HCEC 1CT (cell line): ENCODE measurements at places on chromosomes 1 and 21.
A peak's percentile ranks its signal among the peaks of the same experiment; 100 is the strongest.

- DNase-seq = no peak
Measured at GRCh38 chr1:21734526-21734925, 48.4 kb downstream of the USP48 start.

DNA sequence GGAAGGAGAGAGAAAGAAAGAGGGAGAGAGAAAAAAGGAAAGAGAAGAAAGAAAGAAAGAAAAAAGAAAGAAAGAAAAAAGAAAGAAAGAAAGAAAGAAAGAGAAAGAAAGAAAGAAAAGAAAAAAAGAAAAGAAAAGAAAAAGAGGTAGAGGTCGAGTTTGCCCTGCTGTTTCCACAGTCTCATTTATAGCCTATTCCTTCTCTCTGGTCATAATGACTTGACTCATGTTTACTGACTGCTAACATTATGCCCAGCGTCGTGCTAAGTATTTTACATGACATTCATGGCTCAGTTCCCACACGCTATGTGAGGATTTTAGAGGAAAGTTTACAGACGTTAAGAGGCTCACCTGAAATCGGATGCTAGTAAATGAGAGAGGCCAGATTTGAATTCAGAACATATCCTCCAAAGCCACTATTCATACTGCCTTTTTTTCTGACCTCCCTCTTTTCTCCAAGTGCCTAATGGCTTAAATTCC, 263.0 kb downstream of the TNR start:
- no peak for DNase-seq

GRCh38 chr1:226424221-226425003, 16.5 kb upstream of the PARP1 start:
- peak; percentile 41 for DNase-seq

DNA sequence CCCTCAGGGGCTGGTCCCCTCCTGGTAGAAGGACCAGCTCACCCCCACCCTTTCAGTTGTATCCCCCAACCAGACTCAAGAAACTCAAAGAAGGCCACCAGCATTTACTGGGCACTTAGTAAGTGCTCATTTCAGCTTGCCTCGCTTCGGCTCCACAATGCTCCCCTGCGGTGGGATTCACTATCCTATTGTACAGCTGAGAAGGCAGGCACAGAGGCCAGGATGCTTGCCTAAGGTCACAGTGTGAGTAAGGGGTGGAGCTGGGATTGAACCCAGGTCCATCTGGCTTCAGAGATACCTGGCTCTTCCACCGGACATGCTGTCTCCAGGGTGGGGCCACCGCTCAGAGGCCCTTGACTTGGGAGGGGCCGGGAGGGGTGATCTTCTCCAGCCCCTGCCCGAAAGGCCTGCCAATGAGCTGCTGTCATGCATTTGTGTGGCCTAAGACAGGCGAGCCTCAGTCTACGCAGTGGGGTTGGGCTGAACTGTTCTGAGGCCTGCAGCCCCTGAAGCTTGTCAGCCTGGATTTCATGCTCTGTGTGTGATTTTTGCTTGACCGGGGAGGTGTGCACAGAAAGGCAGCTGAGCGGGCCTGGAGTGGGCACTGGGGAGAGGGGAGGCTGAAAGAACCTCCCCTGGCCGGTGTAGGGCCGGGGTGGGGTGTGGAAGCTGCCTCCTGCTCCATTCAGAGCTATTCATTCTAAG, 48.1 kb downstream of the DMRTB1 start:
- DNase-seq = no peak

- no peak for DNase-seq
Measured at GRCh38 chr1:6009120-6010040, 17.2 kb upstream of the NPHP4 start.

DNA sequence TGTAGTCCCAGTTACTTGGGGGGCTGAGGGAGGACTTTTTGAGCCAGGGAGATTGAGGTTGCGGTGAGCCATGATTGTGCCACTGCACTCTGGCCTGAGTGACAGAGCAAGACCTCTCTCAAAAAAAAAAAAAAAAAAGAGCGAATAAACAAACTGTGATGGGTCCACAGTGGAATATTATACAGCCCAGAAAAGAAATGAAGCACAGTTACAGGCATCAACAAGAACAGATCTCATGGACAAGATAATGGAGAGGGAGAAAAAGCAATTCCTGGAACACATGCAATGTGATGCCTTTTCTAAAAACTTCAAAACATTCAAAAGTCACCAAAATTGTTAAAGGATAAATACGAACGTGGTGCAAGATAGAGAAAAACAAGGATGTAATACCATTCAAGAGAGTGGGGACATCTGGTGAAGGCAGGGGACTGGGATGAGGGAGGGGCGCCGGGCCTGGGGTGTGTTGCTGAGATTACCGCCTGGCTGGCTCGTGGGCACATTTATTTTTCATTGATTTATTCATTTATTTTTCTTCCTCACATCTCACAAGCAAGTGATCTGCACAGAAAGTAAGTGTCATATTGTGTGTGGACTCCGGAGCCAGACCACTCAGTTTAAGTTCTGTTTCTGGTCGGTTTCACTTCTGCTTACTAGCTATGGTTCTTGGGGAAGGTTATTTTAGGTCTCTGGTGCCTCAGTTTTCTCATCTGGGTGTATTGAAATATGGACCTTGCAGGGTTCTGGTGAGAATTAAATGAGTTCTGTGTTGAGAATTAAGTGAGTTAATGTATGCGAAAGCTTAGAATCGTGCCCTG, 30.1 kb downstream of the ABCG1 start:
- DNase-seq = no peak

GRCh38 chr1:160702100-160702499, 9.5 kb downstream of the CD48 start:
- DNase-seq = no peak

DNA sequence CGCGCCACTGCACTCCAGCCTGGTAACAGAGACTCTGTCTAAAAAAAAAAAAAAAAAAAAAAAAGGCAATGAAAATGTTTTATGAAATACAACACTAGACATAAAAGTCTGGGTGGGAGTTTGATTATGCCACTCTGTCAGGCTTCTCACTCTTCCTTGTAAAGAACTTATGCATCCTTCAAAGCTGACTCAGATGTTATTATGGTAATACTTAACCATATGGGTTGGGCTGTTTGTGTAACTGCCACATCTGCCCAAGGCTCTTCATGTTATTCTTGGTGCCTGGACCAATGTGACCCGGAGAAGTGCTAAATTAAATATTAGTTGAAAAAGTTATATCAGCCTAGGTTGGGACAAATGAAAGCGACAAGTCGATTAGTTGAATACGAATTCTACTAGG, 23.8 kb downstream of the FAM89A start:
- peak; percentile 13 for DNase-seq

DNA sequence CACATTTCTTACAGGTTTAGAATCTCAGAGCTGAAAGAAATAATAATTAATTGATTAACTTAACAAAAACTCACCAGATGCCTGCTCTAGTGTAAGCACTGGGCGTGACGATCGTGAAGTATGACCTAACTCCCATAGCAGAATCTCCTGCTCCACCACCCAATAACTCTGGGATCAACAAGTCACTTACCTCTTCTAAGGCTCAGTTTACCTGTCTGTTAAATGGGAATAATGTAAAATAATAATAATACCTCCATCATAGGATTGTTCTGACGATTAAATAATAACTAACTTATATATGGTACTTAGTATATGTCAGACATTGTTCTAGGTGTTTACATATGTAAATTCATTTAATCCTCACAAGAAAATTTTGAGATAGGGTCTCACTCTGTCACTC, 24.6 kb downstream of the COA7 start:
- no peak for DNase-seq

DNA sequence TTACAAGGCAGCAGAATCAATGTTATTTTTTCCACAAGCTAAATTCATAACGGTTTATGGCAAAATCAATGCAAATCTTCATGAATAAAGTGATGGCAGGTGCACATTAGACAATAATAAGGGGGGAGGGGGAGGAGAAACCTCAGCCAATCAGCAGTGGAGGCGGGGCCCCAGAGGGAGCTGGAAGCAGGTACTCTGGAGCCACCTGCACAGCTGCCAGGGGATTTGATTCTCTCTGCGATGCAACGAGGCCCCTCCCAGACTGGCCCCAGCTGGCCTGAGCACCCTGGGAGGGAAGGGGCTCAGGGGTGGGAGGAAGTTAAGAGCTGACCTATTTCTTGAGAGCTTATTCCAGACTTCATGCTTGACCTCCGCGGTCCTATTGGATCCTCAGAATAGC, 127.8 kb upstream of the IGSF21 start:
- no peak for DNase-seq

DNA sequence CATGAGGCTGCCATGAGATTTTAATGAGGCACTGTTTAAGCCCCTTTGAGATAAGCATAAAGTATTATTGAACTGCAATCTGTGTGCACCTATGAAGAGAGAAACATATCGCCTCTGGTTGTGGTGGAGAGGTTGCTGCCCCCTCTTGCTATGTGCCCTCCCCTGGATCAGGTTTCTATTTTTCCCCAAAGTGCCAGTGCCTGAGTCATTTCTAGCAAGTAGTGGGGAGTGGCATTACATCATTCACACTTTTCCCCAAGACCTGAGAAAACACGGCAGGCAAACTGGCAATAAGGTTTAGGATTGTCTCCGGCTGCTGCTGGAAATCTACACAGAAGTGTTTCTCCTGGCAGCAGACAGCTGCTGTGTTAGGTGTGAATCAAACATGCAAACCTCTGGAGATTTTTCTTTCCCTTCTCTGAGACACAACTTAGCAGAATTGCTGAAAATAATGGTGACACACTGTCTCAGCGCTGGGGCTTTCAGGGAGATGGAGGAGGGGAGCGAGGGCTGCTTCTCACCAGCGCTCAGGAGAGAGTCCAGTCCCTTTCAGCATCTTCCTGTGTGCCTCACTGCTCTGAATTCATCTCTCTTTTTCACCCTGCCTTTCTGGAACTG, 13.7 kb upstream of the RGS16 start:
- DNase-seq = no peak
